ENCODE measurements at places on chromosomes 2 and 18.

DNA sequence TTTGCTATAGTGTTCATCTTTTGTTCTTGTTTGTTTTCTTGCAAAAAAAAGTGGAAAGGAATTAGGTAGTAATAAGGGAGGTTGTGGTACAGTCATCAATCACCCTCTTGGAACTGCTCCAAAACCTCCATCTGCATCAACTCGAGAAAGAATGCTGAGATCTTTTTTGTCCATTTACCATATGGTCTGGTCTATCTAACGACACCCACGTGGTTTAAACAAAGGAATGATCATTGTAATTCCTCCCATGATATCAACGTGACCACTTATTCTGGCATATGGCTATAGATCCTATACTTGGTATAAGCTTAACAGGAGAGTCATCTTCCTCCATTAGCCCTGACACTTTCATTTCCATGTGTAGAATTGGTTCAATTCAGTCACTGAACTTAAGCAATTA lies 1025.3 kb upstream of the NXPH2 start:
- no peak for DNase-seq

DNA sequence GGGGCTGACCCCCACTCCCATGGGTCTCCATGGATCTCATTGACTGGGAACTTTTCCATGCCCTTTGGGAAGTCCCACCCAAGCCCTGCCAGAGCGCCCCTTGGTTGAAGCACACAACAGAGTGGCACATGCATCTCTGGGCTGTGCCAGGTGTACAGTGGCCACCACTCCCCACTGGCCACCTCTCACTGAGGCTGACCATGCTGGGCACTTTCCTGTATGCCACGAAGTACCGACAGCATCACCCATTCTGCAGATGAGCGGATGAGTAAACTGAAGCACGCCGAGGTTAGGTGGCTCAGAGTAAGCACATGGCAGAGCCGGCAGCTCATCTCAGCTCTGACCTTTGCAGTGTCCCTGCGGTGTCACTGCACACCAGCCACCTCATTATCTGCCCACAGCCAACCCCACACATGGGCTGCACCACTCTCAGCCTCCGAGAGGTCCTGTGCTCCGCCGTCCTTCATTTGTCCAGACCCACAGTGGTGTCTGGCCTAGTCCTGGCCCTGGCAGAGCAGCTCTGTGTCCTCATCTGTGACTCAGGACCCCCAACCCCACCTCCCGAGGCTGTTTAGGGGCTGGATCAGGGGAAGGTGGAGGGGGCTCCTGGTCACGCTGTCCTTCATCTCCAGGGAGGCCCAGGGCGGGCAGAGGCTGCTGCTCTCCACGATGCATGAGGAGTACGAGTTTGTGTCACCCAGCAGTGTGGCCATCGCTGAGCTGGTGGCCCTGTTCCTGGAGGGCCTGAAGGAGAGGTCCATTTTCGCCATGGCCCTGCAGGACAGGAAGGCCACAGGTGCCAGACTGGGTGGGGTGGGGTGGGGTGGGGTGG lies 18.0 kb upstream of the GPR17 start:
- DNase-seq = no peak

- no peak for DNase-seq
Observed at GRCh38 chr2:38850045-38850444, 25.7 kb downstream of the DHX57 start.

GRCh38 chr2:8841932-8842331 lies 4.5 kb upstream of the KIDINS220 start:
- peak; percentile 70 for DNase-seq

DNA sequence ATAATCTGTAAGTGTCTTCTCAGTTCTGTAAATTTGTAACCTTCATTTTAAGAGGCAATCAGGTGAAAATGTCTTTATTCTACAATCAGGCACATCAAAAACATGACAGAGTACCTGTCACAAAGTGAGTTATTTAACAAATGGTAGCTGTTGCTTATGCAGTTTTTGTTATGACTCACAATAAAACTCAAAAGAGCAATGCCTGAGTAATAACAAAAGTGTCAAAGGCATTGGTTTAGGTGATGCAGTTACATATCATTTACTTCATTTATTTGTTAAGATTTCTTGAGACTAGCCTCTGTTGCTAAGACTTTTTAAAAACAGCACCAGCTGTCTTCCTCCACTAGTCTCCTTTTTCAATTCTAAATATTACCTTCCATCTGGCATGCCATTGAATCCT lies 177.8 kb downstream of the KIAA1328 start:
- DNase-seq = no peak

DNA sequence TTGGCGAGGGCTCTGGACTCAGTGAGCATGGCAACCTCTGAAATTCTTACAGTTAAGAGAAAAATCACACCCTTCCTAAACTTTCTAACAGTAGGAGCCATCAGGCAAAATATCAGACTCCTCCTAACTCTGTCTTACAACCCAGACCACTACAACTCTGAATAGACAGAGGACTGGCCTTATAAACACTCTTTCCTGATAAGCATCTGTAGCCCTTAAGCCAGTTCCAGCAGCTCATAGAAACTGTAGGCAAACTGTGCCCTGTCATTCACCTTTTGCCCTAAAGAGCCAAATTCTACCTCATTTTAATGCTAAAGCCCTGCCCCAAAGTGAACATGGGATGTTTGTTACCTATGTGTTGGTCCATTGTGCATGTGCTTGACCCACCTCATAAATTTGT lies 304.8 kb downstream of the ALK start:
- no peak for DNase-seq
